Stimulated activated CD4-positive, alpha-beta T cell treated with anti-CD3 and anti-CD28 coated beads, Interleukin-12 subunit alpha, Interleukin-12 subunit beta, amount 100 ng/mL, for 24 hours (primary cell): ENCODE measurements at places on chromosomes 1 and 21.

DNA sequence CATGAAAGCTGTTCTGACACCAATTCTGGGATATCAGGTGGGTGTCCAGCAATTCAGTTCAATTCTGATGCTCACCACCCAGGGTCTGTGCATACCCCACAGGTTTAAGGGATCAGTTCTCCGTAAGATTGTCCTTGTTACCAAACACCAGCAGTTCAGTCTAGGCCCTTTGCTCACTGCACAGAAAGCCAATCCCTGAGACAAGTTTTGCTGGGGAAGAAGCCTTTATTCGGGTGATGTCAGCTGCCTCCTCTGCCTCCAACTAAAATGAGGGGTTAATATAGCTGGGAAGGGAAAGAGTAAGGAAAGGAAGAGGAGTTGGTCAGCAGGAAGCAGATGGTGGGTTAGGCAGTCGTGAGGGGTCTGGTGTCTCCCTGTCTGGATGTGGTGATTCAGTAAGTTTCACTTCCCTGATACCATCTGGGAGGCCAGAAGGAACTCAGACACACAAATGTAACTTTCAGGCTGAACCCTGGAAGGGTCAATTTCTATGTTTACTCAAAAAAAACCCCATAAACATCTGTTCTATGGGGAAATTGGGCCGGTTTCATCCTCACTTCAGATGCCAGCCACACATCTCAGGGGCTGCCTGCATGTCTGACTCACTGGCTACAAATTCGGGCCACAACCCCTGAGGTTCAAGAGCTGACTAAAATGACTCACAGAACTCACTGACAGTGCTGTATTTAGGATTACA lies 83.3 kb upstream of the PGBD5 start:
- no peak for DNase-seq

GRCh38 chr21:42413093-42413492 lies 9.4 kb downstream of the UBASH3A start:
- no peak for DNase-seq

DNA sequence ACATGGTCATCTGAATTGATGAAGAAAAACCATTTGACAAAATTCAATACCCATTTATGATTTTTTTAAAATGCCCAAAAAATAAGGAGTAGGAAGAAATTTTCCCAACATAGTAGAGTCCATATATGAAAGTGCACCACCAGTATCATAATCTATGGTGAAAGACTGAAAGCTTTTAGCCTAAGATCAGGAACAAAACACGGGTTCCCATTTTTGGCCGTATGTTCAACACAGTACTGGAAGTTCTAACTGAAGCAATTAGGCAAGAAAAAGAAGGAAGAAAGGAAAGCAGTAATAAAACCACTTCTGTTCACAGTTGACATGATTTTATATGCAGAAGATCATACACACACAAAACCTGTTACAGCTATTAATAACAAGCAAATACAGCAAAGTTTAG lies 227.8 kb upstream of the RAB4A start:
- no peak for DNase-seq

GRCh38 chr21:35491114-35491513 lies 442.0 kb upstream of the RUNX1 start:
- no peak for DNase-seq

DNA sequence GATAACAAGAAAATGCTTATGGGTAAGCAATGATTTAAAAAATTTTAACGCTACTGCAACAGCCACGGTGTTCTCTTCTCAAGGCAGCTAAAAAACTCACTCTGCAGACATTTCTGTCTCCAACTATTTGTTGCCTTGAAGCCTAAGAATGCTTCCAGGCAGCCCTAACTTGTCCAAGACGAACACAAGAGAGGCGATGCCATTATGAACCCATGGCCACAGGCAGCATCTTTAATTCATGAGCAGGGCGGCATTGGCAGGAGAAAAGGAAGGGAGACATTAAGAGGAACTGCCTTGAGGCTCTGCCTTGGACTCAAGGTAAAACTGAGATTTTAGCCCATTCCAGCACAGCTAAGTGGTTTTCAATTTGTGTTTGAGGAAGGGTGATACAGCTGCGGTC lies 67.5 kb downstream of the KCND3 start:
- no peak for DNase-seq

DNA sequence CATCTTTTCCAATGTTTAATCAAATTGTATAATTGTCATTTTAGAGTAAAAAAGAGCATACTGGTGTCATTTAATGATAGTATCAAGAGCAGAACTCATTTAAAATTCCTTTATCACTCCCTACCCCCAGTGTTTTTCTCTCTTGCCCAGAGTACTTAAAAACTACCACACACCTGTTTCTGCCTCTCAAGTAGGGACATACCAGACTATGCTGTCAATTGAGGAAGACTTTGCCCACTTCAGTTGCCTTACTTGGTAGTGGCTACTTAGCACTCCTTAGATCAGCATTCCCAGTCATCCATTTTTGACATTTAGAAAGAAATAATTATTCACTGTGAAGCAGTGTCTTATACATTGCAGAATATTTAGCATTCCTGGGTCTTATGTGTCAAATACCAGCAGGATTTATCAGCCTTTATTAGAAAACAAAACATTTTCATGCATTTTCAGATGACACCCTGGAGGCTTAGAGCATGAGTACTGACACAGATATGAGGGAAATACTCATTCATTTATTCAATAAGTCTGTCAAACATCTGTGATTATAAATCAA lies 127.5 kb upstream of the RGS1 start:
- no peak for DNase-seq

GRCh38 chr21:36706951-36707762 lies 8.2 kb downstream of the SIM2 start:
- no peak for DNase-seq

DNA sequence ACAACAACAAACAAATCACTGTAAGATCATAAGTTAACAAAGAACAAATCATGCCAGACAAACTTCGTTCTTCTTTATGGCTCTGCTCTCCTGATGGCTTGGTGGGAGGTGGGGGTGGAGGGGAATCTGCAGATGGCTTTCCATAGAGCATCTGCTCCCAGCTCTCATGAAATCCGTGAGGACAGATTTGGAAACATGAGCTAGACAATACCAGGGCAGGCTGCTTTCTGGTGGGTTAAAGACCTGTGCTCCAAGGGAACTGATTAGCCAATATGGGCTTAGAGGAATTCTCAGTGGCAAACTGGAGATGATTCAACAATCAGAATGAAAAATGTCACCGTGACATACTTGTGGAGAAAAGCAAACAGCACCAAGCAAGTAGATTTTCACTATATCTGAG lies 69.4 kb upstream of the TLR5 start:
- no peak for DNase-seq

DNA sequence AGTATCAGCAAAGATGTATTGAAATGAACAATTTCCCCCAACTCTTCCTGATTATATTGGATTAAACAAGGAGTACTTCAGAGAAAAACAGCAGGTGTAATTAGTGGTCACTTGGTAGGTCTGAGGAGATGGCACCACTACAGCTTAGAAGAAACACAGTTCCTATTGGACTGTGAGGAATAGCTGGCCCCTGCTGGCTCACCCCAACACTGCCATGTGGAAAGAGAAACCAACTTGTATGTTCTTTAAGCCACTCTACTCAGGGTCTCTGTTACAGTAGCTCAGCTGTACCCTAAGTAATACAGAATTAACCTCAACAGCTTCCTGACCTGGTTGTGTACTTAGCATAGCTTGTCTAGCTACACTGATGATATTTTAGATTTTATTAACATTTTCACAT lies 26.5 kb upstream of the MTR start:
- DNase-seq = no peak

- DNase-seq = no peak
Observed at GRCh38 chr1:179709841-179710329, 33.2 kb upstream of the FAM163A start.

- no peak for DNase-seq
Observed at GRCh38 chr1:3577711-3578432, 33.4 kb downstream of the MEGF6 start.

DNA sequence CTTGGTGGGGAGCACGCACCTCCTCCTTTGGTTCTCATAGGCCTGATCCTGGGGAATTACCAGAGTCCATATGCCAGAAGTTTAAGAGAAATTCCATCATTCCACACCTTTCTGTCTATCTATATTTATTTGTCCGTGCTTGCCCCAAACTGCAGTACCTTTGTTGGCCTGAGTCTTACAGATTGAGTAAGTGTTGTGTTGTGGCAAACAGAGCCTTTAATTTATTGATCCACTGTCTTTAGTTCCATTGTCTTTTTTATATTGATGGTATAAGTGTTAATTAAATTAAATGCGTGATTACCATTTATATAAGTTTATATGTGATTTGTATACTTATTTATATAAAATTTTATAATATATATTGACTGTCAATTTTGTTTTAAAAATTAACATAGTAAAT lies 4.9 kb downstream of the SH3BGR start:
- DNase-seq = no peak

DNA sequence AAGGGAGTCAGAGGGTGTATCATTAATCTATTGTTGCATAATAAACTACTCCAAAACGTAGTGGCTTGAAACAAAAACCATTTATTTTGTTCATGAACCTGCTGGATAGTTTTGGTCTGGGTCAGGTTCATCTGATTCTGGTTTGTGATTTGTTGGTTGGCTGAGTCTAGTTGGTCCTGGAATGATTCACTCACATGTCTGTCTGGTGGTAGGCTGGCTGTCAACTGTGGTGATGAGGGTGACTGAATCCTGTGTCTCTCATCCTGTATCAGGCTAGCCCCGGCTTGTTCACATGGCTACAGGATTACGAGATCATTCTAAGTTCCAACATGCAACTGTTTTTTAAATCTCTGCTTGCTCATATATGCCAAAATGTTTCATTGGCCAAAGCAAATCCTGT lies 22.5 kb upstream of the SIKE1 start:
- no peak for DNase-seq

- no peak for DNase-seq
Observed at GRCh38 chr1:150352866-150353265, 11.1 kb upstream of the RPRD2 start.

- DNase-seq = no peak
Observed at GRCh38 chr1:25771221-25772114, 28.5 kb upstream of the SELENON start.

GRCh38 chr1:64046243-64046642 lies 157.2 kb upstream of the UBE2U start:
- DNase-seq = no peak

DNA sequence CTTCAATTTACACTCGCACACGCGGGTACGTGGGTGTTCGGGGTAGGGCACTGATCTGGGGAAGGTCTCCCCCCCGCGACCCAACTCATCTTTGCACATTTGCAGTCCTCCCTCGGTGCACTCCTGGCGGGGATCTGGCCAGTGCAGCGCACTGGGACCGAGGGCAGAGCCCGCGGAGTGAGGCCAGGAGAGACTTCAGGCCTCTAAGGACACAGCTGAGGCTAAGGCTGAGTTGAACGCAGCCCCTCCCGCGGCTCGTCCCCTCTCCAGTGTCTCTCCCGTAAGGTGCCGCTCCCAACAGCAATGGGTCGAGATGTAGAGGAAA lies 936 bp upstream of the NCAM2 start:
- no peak for DNase-seq

DNA sequence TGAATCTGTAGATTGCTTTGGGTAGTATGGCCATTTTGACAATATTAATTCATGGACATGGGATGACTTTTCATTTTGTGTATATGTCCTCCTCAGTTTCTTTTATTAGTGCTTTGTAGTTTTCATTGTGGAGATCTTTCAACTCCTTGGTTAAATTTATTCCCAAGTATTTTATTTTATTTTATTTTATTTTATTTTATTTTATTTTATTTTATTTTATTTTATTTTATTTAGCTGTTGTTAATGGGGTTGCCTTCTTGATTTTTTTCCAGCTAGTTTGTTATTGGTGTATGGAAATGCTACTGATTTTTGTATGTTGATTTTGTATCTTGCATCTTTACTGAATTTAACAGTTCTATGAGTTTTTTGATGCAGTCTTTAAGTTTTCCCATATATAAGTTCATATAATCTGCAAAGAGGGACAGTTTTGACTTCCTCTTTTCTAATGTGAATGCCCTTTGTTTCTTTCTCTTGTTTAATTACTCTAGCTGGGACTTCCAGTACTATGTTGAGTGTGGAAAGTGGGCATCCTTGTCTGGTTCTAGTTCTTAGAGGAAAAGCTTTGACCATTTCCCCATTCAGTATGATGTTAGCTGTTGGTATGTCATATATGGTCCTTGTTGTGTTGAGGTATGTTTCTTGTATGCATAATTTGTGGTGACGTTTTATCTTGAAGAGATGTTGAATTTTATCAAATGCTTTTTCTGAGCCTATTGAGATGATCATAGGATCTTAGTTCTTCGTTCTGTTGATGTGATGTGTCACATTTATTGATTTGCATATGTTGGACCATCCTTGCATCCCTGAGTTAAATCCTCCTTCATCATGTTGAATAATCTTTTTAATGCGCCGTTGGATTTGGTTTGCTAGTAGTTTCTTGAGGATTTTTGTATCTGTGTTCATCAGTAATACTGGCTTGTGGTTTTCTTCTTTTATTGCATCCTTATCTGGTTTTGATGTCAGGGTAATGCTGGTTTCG lies 14.3 kb downstream of the CEPT1 start:
- no peak for DNase-seq

GRCh38 chr1:4121293-4121684 lies 221.2 kb upstream of the C1orf174 start:
- no peak for DNase-seq

DNA sequence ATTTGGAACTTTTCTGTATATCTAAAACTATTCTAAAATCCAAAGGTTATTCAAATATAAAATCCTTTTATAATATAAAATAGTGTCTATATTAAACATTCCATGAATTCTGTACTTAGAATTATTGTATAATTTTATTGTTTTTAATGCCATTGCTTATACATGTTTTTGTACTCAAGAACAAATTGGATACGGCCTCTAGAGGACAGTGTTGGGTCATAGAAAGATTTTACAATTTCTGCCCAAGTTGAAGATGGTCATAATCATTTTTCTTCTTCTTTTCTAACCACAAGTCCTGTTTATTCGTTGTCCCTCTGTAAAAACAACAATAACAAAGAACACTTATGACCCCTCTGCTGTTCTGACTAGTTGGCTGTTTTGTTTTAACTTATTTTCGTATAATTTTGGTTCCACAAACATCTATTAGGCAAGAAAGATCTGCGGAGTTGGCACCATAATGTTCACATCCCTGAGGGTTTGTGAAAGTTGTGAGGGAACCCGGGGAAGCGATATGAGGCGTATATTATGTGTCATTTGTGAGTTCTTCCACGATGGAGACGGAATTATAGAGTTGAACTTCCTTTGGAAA lies 75.7 kb upstream of the KIF26B start:
- no peak for DNase-seq

GRCh38 chr1:53121319-53122172 lies 20.9 kb downstream of the SLC1A7 start:
- DNase-seq = no peak

GRCh38 chr1:209202830-209203532 lies 380.5 kb upstream of the CAMK1G start:
- no peak for DNase-seq

GRCh38 chr1:115142616-115143015 lies 53.3 kb upstream of the TSPAN2 start:
- no peak for DNase-seq
